Stimulated activated CD8-positive, alpha-beta memory T cell treated with anti-CD3 and anti-CD28 coated beads, Interleukin-12 subunit alpha, Interleukin-12 subunit beta, amount 100 ng/mL, for 1 hour (primary cell): ENCODE measurements at places on chromosomes 1 and 21.

DNA sequence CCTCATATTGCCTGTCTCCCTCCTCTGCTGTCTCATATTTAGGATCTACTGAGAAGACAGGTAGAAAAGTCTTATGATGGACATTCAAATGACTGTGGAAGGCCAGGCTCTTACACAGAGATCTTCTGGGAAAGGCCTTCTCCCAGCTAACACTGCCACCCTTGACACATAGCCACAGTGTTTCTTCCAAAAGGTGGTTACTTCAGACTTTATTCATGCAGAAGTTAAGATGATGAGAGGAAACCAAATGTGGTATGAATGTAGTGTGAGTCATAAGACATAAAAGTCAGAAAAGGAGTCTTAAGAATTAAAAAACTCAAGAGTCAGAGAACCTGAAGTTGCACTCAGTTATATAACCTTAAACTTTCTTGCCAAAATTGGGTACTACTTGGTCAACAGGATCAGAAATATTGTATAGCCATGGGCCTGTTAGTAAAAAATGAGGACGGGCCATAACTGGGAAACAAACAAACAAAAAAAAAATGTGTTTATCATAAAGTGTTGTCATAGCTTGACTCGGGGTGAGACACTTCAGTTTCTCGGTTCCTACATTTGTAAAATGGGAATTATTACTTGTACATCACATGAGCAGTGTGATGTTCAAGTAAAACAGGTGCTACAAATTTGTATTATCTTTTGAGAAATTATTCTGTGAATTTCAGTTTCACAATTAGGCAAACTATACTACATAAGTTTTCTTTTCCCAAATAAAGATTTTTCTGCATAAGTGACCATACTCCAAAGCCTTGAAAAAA lies 1.2 kb upstream of the DENND1B start:
- peak; percentile 4 for DNase-seq

GRCh38 chr1:216049741-216050430 lies 373.4 kb downstream of the USH2A start:
- no peak for DNase-seq

DNA sequence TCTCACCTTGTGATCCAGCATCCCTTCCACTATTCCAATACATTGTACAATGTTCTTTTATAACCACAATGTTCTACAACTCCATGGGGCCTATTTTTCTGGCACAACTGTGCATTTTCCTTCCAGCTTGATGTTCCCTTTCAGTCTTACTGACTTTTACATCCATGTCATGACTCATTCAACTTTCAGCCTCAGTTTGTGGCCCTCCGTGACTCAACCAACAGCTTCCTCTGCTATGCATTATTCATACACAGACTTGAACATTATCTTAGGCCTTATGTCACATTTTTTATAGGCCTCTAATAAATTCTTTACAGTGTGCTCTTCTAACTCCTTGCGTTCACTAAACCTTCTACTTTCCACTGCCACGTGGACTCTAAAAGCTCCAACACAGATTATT lies 119.4 kb upstream of the PRMT6 start:
- DNase-seq: no peak

- DNase-seq: no peak
Observed at GRCh38 chr1:96487394-96487793, 234.2 kb upstream of the PTBP2 start.

DNA sequence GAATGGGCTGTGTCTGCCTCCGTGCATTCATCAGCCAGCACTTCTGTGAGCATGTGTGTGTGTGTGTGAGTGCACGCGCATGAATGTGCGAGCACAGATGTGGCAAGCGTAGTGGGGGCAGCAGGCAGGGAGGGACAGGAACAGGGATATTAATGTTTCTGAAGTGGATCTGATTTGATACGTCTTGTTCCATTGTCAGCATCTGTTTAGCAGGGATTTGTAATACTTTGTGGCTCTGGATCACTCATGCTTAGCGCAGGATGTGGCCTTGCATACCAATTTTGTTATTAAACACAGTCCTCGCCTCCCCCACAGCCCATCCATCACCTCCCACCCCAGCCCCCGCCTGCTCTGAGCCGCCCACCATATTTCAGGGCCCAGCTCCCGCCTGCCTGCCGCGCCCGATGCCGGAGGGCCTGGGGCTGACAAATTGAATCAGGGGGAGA lies 52.4 kb downstream of the TMEM53 start:
- DNase-seq: no peak

DNA sequence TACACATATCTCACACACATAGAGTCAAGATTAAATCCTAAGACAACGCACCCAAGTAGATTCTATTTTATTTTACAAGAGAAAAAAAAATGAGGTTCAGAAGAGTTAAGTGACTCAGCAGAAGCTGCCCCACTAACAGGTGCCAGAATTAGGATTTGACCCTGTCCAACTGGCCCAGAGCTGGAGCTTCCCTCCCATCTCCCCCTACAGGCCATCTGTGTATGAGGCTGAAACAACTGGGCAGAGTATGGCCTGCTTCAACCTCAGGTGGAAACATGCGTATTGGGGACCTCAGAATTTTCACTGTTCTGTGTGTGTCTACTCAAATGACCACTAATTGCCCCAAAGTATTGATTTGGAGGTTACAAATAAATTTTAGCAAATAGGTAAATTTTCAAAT lies 29.9 kb downstream of the PSMG1 start:
- no peak for DNase-seq

GRCh38 chr1:88070956-88071355 lies 613.1 kb upstream of the PKN2 start:
- no peak for DNase-seq

DNA sequence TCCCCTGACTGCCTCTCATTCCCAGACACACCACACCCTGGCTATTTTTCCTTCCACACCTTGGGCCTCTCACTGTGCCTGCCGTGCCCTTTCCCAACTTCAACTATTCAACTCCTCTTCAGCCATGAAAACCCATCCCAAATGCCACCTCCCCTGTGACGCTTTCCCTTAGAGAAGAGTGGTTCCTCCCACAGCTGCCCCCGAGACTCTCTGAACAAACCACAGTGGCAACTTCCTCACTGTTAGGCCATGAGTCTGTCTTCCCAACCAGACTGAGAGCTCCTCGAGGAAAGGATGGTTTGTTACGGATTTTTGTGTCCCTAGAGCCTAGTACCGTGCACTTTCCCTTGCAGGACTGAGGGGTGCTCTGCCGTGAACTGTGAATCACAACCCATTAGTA lies 59.2 kb downstream of the LRRN2 start:
- DNase-seq: no peak

GRCh38 chr1:36109041-36109679 lies 15.9 kb downstream of the COL8A2 start:
- DNase-seq: peak; percentile 38

DNA sequence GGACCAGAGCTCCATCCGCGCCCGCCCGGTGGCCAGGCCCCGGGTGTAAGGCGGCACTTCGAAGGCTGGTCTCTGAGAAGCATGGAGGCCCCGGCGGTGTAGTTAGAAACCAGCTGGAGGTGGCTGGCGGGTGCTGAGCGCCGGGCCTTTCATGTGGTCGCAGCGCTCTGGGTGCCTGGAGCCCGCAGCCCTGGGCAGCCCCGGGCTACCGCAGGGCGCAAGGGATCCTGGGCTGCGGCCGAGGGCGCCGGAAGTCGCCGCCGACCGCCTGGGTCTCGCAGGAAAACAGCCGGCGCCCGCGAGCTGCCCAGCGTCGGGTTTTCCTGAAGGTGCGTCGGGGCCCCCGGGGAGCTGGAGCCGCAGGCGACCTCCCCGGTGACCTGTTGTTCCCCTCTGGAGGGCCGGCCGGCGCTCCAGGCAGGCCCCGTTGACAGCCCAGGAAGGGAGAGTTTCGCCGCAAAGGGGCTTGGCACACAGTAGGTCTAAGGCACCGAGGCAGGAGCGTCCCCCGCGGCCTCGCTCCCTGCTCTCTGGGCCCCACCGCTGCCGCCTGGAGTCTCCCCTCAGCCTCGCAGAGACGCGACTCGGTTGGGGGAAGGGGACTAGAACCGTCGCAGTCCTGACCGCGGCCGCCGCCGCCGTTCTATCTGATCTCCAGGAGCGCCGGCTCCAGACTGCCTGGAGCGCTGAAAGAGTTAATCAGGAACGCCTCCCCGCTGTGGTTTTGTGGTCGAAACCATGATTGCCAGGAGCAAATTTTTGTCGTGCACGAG lies 2.7 kb downstream of the GRHL3 start:
- DNase-seq: peak; percentile 23

- no peak for DNase-seq
Observed at GRCh38 chr1:240420766-240421165, 191.2 kb downstream of the GREM2 start.

GRCh38 chr21:39452207-39452969 lies 618 bp downstream of the SH3BGR start:
- DNase-seq: no peak

GRCh38 chr1:51297401-51298321 lies 32.7 kb downstream of the TTC39A start:
- no peak for DNase-seq

DNA sequence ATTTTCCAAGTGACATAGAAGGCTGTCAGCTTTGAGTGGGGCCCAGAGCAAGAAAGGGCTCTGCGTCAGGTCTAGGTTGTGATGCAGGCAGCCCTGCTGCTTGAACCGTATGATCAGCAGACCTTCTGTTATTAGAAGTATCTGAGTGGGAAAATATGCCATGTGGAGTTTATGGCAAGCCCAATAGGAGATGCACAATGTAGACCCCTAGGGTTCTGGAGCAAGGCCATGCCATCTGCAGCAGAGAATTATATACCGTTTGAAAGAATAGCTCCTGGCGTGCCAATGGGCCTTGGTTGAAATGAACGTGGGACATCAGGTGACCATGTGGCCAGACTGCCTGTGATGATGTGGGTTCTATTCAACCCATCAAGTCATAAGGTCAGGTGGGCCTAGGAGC lies 44.1 kb upstream of the ZBTB18 start:
- no peak for DNase-seq

GRCh38 chr21:46557919-46558392 lies 46.9 kb downstream of the S100B start:
- DNase-seq: no peak

DNA sequence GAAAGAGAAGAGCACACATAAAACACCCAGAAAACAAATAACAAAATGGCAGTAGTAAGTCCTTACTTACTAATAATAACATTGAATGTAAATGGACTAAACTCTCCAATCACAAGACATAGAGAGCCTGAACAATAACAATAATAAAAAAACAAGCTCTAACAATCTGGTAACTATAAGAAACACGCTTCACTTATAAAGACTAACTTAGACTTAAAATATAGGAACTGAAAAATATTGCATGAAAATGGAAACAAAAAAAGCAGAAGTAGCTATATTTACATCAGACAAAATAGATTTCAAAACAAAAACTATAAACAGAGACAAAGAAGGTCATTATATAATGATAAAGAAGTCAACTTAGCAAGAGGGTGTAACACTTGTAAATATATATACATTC lies 83.1 kb upstream of the LYPLAL1 start:
- no peak for DNase-seq

- DNase-seq: no peak
Observed at GRCh38 chr1:172177849-172178248, 242.6 kb upstream of the C1orf105 start.

GRCh38 chr1:228697207-228698016 lies 37.9 kb upstream of the RHOU start:
- DNase-seq: no peak
